NCI-H2227 treated with DMSO at 0.1 percent for 48 hours (cell line): ENCODE measurements at places on chromosomes 5 and 9.

- DNase-seq, result no peak
These were observed 634.7 kb upstream of the ARRDC3 start for GRCh38 chr5:92017776-92018175.

GRCh38 chr5:172293054-172293744 is 9.6 kb upstream of the UBTD2 start:
- DNase-seq, result peak; percentile 44

DNA sequence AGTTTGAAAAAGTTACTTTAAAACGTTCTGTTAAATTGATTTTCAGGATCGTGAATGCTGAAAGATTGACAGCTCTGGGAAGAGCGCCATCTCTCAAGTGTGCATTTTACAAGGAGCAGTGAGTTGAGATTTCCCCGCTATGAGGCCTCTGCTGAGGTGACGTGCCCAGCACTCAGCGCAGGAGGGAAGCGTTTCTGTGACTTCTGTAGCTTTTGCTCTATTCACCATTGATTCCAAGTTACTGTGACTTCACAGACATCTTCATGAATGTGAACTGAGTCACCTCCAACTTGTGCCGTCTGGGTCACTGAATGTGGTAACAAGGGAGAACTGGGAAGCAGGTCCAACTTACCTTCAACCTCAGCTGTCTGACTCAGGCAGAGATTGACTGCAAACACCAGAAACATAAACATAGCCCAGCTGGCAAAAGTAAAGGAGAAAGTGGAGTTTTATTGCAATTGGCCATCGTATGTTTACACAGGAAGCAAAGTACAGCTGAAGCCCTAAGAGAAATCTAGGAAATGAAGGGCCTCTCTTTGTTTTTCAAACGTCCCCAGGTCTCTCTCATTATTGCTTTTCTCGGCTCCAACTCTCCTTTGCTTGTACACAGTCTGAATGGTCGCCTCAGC is 428.8 kb upstream of the CLINT1 start:
- no peak for DNase-seq

DNA sequence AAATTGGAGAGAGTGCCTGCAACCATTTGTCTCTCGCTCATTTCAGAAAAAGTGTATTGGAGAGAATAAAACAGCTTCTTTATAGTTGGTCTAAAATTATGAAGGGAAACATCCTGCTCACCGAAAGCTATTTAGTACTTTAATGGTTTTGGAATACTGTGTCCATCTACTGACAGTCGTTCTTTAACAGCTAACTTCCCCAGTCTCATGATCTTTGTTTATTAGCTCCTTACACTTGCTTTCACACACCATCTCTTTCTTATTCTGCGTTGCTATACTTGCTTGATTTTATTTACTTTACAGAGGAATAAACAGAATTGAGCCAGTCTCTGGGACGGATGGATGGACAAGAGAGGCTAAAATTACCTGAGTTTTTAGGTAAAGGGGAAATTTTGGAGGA is 229.3 kb downstream of the CCDC171 start:
- DNase-seq, result peak; percentile 55

- no peak for DNase-seq
These were observed 18.1 kb downstream of the GSN start for GRCh38 chr9:121285835-121286687.

- no peak for DNase-seq
These were observed 196.9 kb downstream of the CACNA1B start for GRCh38 chr9:138074516-138074915.

- no peak for DNase-seq
These were observed 43.7 kb downstream of the RASEF start for GRCh38 chr9:83019246-83019645.

- DNase-seq, result no peak
These were observed 27.3 kb downstream of the SCGB3A1 start for GRCh38 chr5:180563994-180564393.

- no peak for DNase-seq
These were observed 349.2 kb upstream of the MEF2C start for GRCh38 chr5:89232139-89232603.

DNA sequence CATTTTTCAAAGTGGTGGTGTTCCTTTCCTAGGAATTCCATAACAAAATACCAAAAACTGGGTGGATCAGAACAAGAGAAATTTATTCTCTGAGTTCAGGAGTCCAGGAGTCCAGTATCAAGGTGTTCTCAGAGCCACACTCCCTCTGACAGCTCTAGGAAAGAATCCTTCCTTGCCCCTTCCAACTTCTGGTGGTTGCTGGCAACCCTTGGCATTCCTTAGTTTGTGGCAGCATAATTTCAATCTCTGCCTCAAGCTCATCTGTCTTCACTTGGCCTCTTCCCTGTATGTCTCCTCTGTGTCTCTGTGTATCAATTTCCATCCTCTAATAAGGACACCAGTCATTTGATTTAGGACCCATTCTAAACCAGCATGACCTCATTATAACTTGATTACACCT is 243.7 kb downstream of the MPDZ start:
- DNase-seq, result no peak

DNA sequence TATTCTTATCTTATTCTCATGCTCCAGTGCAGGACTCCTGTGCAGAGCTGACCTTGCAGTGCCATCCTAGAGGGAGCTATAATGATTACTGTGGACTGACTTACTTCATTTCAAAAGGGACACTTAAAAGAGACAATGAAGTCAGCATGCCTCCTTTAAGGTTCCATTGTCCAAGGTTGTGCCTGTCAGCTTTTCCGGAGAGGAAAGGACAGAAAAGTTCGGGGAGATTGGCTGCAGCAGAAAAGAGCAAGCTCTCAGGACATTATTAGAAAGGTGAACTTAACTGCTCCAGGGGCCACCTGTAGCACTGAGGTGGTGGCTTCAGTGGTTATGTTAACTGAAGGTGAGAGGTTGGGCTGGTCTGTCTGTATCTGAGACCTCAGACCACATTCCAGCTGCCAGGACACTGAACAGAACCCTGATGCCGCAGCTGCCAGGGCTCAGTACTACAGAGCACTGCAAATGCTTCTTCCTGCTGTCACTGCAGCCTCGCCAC is 112.9 kb downstream of the ST8SIA4 start:
- DNase-seq, result no peak

DNA sequence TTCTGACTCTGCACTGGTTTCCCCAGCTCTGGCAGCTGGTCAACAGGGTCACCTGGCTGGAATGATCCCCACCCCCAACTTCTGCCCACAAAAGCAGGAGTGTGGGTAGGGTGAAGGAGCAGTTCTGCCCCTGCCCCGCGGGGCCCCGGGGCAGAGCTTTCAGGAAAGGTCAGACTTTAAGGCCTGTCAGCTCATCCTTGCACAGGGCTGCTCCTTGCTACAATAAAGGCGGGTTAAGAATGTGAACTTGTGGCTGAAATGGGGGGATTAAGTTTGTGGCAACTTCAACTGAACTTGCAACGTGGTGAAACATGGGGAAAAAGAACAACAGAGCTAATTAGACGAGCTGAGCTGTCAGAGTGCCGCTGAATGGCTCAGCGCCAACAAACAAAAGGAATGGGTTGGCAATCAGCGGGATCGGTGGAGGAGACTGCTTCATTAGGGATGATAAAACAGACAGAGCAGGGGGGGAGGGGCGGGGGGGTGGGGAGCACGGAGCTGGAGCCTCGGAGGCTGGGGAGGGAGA is 50.8 kb downstream of the CRB2 start:
- DNase-seq, result no peak

GRCh38 chr5:180213657-180214207 is 4.7 kb upstream of the RASGEF1C start:
- DNase-seq, result no peak

DNA sequence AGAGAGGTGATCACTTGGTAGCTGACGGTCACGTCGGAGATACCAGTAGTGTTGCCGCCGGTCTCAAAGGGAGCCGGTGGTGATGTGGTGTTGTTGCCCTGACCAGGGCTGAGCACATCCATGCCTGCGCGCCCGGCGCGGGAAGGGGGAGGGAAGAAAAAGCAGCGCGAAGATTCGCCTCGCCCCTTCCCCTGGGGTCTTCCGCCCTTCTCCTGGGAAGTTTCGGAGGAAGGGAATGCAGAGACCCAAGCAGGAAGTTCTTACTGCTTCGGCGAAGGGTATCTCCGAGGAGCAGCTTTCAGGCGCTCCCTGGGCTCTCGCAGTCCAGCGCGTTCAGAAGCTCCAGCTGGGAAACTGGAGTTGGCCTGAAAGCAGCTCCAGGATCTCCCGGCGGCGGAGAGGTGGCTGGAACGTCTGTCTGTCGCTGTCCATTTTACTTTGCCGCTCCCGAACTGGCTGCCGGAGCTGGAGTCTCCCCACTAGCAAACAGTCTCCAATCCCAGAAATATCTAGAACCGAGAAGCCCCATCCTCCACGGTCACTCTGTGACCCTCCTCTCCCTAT is 565 bp downstream of the HTR1A start:
- DNase-seq, result no peak

DNA sequence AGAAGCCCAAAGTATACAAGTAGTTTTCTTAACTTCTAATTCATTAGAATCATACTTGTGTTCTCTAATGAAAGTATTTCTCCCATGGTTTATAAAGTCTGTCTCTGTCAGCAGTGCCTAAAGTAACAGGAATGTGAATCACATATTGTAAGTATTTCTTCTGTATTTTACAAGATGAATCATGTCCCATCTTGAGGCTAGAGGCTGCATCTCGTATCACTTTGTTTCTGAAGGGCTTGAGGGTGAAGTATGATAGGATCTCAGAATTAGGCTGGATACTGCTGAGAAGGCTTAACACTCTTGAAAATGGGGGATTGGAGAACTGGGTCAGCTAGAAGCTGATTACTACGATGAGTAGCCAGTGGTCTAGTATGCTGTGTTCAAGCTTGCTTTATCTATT is 242.2 kb upstream of the ACTBL2 start:
- no peak for DNase-seq

- DNase-seq, result no peak
These were observed 12.8 kb downstream of the C5orf63 start for GRCh38 chr5:127060470-127060985.

GRCh38 chr5:14507156-14507941 is 74.2 kb upstream of the OTULINL start:
- DNase-seq, result no peak

GRCh38 chr5:16737620-16738364 is 121.0 kb upstream of the RETREG1 start:
- no peak for DNase-seq

- DNase-seq, result peak; percentile 10
These were observed 32.6 kb upstream of the TMOD1 start for GRCh38 chr9:97468658-97469448.

DNA sequence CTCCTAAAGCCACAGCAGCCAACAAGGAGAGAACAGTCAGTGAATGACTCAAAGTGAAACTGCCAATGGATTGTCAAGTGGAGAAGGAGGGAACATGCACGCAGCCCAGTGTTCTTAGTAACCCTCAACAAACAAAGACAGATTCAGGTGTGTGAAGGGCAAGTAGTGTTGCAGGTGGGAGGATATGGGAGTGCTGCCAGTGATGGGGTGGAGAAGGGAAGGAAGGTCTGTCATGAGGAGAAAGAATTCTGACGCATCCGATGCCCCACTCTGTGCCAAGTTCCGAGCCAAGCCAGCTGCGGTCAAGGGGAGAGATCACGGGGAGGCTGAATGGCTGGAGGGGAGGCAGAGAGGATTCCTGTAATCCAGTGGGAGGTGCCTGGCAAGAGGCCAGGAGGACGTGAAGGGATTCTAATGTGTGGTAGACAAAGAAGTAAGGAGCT is 56.5 kb downstream of the CAST start:
- DNase-seq, result no peak

DNA sequence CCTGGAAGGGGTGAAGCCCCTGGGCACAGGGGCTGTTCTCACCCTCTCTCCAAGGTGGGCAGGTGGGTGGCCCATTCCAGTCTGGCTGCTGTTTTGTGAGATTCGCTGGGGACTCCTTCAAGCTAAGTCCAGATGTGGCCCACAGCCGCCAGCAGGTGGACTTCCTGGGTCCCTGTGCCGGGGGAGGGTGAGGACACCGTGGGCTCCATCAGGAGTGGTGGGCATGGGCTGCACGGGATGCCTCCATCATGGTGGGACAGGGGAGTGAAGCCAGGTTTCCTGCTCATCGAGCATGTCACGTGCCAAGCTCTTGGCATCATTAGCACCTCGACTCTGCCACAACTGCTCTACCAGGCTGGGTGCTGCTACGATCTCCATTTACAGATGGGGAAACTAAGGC is 1.8 kb downstream of the NCS1 start:
- no peak for DNase-seq

- DNase-seq, result no peak
These were observed 183.3 kb upstream of the PCSK5 start for GRCh38 chr9:75707191-75707590.

DNA sequence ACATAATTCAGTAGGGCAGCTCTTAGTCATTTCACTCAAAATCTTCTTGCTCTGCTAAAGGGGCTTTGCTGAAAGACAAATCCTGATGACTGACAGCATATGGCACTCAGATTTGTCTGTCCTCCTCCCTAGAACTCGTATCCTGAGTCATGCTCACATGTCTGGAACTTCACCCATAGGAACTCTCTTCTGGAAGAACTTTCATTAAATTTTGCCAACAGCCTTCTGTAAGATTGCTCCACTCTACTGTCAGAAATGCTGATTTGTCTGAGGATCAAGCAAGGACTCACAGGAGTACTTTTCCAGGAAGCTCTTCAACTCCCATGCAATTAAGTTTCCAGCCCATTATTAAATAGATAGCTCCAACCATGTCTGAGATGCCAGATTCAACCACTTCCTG is 59.8 kb upstream of the SNX2 start:
- peak; percentile 11 for DNase-seq

- peak; percentile 60 for DNase-seq
These were observed 22.2 kb upstream of the GLDC start for GRCh38 chr9:6667633-6668280.

DNA sequence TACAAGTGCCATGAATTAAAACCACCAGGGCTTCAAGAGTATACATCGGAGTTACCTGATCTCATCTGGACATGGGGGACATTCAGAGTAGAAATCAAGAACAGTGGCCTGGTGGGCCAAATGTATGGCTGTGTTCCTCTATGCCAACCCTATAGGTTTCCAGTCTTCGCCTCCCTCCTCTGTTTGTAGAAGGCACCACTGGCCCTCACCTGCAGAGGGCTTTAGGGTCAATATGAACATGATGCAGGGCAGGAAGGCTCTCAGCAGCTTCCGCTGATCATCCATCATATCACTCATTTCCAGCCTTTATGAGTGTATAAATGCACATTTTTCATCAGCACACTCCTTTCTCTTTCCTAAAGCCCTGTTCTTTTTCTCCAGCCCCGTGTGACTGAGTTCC is 555.5 kb upstream of the BRINP1 start:
- no peak for DNase-seq

GRCh38 chr5:14081791-14082190 is 61.4 kb upstream of the TRIO start:
- no peak for DNase-seq

- DNase-seq, result peak; percentile 59
These were observed 7.5 kb downstream of the N4BP3 start for GRCh38 chr5:178120607-178121357.

- no peak for DNase-seq
These were observed 94.1 kb upstream of the CD180 start for GRCh38 chr5:67290655-67291054.

DNA sequence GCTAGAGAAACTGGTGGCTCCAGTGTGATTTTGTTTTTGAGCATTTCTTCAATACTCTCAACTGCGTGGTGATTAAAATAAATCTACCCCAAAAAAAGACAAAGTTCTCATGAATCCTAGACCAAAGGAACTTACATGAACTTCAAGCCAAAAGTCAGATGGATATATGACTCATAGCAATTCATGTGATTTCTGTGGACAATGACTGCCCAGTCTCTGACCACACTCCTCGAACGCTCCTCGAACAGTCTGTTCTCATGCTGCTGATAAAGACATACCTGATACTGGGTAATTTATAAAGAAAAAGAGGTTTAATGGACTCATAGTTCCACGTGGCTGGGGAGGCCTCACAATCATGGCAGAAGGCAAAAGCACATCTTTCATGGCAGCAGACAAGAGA is 46.4 kb upstream of the CEP78 start:
- DNase-seq, result no peak

- DNase-seq, result no peak
These were observed 737 bp downstream of the RNF180 start for GRCh38 chr5:64166201-64166959.
